ENCODE measurements at places on chromosomes 2 and 18.

GRCh38 chr2:238731961-238732360 is 115.9 kb upstream of the TWIST2 start:
- no peak for DNase-seq

DNA sequence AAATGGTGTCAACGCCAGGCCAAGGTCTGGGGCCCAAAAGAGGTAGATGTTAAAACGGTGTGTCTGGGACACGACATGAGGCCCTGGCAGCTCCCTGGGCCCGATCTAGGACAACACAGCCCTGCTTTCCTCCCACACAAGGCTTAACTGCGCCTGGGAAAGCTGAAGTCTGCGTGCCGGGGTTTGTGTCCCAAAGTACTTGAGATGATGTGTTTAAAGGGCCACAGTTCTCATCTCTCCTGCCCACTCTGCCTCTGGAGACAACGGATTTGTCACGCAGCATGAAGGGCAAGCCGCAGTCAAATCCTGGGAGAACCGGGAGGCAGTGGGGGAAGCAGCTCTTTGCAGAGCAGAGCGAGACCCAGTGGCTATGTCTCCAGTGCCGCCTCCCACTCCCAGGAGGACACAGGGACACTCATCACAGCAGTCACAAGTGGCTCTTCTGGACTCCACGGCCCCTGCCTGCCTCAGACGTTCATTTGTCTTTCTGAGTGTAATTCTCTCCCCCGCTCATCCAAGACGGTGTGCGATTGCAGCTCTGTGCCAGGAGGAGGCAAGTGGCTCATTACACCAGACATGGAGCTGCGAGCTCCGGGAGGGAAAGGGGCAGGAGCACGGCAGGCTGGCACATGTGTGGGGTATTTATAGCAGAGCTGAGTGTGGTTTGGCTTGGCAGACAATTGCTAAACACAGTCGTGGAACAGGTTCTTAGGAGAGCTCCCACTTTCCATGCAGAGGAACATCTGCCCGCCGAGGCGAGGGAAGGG is 57.7 kb upstream of the SEMA4C start:
- no peak for DNase-seq

DNA sequence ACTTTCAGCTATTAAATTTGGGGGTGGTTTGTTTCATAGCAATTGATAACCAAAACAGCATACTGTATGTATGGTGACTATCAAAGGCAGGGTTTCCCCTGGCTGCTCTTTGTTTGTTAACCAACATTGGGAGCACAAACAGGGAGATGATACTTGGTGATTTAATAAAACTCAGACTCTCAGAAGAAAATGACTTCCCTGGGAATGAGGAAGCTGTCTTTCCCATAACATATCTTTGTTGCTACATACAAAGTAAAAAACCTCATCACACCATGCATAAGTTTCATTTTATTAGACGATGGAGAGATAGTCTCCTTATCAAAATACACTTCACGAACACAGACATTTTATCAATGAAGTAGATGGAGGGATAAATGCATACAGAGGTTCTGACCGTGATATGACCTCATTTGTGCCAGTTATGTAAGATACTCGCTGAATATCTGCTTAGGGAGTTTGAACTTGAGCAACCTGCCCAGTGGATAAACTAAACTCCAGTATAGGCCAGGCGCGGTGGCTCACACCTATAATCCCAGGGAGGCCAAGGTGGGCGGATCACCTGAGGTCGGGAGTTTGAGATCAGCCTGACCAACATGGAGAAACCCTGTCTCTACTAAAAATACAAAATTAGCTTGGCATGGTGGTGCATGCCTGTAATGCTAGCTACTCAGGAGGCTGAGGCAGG is 3.8 kb upstream of the NFE2L2 start:
- DNase-seq, result no peak

DNA sequence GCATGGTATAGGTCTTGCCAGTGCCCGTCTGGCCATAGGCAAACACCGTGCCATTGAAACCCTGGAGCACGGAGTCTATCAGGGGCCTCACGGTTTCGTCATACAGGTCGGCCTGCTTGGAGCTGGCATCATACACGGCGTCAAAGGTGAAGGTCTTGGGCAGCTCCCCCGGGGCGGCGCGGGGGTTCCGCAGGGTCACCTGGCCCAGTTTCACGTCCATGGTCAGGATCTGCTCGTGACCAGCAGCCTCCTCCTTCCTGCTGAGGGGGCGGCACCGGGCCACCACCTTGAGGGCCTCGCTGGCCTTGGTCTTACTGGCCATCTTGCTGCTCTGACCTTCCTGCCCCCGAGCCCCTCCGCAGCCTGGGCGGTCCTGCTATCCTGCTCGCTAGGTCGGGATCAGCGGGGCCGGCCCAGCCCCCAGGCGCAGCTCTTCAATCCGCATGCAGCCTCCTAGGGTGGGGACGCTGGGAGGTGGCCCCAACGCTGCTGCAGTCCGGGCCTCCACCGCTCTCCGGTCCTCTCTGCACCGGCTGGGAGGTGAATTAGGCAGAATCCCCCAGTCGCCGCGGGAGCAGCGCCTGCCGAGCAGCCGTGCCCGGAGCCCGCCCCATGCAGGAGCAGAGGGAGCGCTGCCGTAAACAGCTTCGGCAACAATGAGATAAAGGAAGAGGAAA is 563 bp downstream of the KIF3C start:
- no peak for DNase-seq

DNA sequence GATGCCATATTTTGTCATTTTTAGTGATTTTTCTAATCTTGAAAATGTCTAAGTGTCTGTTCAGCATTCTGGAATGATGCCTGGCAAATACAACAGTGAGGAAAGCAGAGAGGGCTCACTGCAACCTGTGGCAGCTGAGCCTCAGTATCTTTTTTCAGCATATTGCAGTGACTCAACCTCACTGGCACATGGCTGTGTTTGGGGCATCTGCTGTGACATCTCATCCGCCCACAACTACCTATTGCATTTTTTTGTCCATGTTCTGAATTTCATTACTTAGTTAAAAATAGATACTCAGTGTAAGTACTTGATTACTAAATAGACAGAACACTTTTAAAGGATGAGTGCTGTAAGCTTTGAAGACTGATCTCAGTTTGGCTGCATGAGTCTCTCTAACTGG is 10.7 kb downstream of the BABAM2 start:
- DNase-seq, result no peak

DNA sequence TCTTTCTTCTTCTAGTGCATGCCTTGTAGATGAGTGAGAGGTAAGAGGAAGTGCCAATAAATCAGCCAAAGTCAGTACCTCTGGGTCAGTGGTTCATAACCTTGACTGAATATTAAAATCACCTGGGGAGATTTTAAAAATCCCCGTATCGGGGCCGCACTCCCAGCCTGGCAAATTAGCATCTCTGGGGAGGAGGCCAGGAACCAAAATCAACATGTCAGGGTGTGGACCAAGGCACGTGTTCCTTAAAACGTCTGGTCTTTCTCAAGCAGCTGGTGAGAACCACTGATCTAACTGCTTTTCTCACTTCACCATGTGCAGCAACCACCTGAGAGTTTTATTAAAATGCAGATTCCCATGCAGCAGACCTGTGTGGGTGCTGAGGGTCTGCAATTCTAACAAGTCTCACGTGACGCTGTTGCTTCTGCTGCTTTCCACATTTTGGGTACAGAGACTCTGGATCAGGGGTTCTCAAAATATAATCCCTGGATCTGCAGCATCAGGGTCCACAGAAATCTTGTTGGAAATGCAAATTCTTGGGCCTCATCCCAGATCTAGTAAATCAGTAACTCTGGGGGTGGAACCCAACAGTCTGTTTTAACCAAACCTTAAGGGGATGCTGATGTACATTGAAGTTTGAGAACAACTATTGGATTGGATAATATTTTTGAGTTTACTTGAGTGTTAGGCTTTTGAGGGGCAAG is 49.5 kb downstream of the CHST9 start:
- no peak for DNase-seq

All from stimulated activated CD8-positive, alpha-beta memory T cell treated with anti-CD3 and anti-CD28 coated beads, Interleukin-4, amount 100 ng/mL, for 1 hour (primary cell).